ENCODE measurements at places on chromosomes 5 and 9.
A peak's percentile ranks its signal among the peaks of the same experiment; 100 is the strongest.

- H3K27me3 ChIP-seq = no peaks in the 10 kb centered on the region
- H3K4me3 ChIP-seq = no peak overlapping the region
- DNase-seq = no peak
- peaks cover 3% of the 10 kb centered on the region for H3K36me3 ChIP-seq
- H3K4me1 ChIP-seq = peaks cover 7% of the 10 kb centered on the region
Measured at GRCh38 chr9:95192631-95193030, 124.9 kb downstream of the FANCC start.

DNA sequence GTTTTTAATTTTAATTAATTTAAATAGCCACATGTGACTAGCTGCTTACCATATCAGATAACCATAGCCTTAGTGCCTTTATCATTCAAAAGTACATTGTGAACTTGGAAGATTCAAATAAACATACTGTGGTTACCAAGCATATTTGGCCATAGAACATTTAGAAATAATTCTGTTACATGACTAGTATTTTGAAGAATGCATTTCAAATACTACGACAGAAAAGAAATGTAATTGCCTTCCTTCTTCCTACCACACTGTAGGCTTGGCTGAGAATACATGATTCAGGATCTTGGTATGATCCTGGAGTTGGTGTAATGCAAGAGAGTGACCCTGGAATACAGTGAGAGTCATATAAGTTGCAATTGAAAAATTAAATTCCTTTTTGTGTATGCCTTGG is 109.7 kb upstream of the PCA3 start:
- peaks cover 3% of the 10 kb centered on the region for H3K27me3 ChIP-seq
- no peaks in the 10 kb centered on the region for H3K36me3 ChIP-seq
- no peak overlapping the region for H3K27ac ChIP-seq
- peaks cover 13% of the 10 kb centered on the region for H3K4me1 ChIP-seq
- no peak for DNase-seq
- H3K4me3 ChIP-seq = no peak overlapping the region

DNA sequence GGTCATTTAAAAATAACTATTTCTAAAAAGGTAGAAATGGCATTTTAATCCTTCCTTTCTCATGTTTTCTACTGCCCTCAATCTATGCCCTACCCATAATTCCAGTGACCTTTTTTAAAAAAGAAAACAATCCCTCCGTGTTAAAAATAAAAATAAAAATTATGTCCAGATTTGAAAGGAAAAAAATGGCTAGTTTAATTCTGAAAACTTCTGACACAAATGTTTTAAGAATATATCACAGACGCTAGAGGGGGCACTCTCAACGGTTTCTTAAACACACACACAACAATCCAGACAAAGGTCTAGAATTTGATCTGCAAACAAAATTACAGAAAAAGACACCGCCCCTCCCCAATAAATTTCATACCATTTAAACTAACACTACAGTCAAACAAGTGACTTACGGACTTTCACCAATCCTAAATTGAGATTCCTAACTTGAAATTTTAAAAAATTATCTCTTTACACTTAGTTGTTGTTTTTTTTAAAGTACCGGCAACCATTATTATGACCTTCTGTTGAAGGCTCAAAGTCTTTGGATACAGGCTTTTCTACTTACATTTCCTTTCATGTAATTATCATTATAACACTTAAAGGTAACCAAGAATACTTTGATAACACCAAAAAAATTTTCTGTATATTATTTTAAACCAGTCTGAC is 38.2 kb downstream of the CLINT1 start:
- H3K4me1 ChIP-seq = peaks cover 28% of the 10 kb centered on the region
- DNase-seq = no peak
- H3K4me3 ChIP-seq = no peak overlapping the region
- H3K27me3 ChIP-seq = no peaks in the 10 kb centered on the region
- H3K27ac ChIP-seq = peak overlapping the region; percentile 89
- peaks cover 7% of the 10 kb centered on the region for H3K36me3 ChIP-seq

DNA sequence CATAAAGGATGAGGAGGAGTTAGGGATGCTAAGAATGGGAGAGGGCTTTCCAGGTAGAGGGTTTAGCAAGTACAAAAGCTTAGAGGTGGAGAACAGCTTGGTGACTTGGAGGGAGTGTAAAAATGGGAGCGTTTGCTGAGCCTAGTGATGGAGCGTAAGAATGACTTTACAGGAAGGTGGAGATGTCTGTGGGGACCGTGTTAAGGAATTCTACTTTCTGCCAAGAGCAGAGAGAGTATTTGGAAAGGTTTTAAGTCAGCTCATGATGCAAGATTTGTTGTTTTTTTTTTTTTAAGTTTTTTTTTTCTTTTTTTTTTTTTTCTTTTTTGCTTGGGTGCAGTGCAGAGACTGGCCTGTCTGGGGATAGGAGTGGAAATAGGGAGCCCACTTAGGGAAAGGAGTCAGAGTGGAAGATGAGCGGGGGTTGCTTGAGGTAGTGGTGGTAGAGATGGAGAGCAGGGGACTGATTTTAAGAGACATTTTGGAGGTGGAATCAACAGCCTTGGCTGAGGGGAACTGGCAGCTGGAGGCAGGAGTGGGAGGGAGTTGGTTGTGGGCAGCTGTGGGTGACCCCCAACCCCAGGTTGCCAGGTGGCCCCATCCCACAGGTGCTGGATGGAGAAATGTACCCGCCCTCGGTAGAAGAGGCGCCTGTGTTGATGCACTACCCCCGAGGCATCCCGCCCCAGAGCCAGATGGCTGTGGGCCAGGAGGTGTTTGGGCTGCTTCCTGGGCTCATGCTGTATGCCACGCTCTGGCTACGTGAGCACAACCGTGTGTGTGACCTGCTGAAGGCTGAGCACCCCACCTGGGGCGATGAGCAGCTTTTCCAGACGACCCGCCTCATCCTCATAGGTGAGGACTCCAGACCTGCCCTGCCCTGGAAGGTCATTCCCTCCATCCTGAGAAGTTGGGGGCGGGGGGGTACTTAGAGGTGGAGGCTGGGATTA is 12.4 kb downstream of the PTGS1 start:
- H3K36me3 ChIP-seq = no peaks in the 10 kb centered on the region
- no peaks in the 10 kb centered on the region for H3K4me1 ChIP-seq
- no peak for DNase-seq
- H3K27me3 ChIP-seq = peaks cover 4% of the 10 kb centered on the region

- peak within 1 kb of the TSS; percentile 79 for H3K4me3 ChIP-seq
- H3K36me3 ChIP-seq = no peaks in the 10 kb centered on the region
- H3K4me1 ChIP-seq = peaks cover 4% of the 10 kb centered on the region
- H3K27me3 ChIP-seq = peaks cover 66% of the 10 kb centered on the region
- DNase-seq = peak; percentile 53
Measured at GRCh38 chr5:147234825-147235635, at the start of gene STK32A. STK32A (plus strand) TSS chr5:147235026; CDS start chr5:147239635, 4,609 bp downstream.

DNA sequence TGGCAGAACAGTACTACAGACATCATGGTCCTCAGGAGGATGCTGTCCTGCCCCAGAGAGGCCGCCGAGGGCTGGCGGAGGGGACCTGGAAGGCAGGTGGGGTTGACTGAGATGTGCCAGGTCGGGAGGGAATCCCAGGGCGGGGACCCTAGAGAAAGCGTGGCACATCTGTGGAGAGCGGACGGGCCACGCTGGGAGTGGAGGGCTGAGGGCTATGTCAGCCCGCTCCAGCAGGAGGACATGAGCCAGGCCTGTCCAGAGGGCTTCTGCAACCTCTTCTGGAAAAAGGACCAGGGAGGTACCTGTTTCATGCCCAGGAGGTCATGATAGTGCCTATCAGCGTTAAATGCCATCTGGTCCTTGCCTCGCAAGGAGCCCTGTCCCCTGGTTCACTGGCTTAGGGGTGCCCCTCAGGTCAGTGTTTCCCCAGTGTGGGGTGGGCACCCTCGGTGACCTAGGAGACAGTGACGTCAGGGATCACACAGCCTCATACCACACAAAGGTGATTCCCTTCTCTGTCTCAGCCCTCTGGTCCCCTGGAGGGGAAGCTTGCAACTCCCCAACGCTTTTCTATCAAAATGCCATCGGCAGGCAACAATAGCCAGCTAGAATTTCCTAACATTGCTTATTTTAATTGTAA is 103.6 kb upstream of the IER5L start:
- H3K27me3 ChIP-seq = peaks cover 7% of the 10 kb centered on the region
- no peak overlapping the region for H3K4me3 ChIP-seq
- no peaks in the 10 kb centered on the region for H3K36me3 ChIP-seq
- DNase-seq = no peak
- no peak overlapping the region for H3K27ac ChIP-seq

- peaks cover 33% of the 10 kb centered on the region for H3K4me1 ChIP-seq
- H3K27ac ChIP-seq = peak overlapping the region; percentile 91
- no peak overlapping the region for H3K4me3 ChIP-seq
- peaks cover 15% of the 10 kb centered on the region for H3K27me3 ChIP-seq
- no peaks in the 10 kb centered on the region for H3K36me3 ChIP-seq
Measured at GRCh38 chr5:137034764-137035479, 464.2 kb downstream of the SPOCK1 start.
